NCI-H1092 (cell line): ENCODE measurements at places on chromosomes 7 and 10.

GRCh38 chr7:158409120-158409519 is 178.5 kb downstream of the PTPRN2 start:
- no peak for DNase-seq

- DNase-seq, result no peak
Measured at GRCh38 chr10:81722399-81722798, 152.6 kb upstream of the NRG3 start.

DNA sequence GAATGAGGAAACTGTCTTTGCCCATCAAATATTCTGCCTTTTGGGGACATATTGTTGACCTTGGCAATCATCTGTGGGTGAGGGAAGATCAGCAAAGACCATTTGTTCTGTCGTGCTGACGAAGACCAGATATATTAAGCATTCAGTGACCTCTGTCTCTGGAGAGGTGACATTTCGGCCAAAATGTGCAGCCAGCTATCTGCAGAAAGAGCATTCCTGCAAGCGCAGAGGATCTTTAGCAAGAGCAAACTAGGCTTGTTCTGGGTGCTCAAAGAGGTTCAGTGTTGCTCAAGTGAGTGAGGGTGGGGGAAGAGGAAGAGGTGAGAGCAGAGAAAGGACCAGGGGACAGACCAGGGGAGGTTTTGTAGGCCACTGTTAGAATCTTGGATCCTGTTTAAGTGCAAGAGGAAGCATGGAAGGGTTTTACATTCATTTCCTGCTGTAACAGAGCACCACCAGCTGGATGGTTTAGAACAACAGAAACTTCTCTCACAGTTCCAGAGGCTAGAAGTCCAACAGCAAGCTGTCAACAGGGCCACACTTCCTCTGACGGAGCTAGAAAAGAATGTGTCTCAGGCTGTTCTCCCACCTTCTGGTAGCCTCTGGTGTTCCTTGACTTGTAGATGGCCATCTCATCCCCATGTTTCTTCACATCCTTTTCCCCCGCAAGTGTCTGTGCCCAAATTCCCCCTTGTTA is 11.2 kb downstream of the C10orf120 start:
- DNase-seq, result no peak

- no peak for DNase-seq
Measured at GRCh38 chr10:5844345-5845055, 31.3 kb upstream of the GDI2 start.
